Spleen (tissue), 13 donors: ENCODE measurements at places on chromosomes 2 and 18. TPM values are rescaled to one million over a fixed set of nuclear protein-coding genes. Genes with fewer than 3 reads are reported as not detected.

The NTSR2 gene
- total RNA-seq: not detected

The LDLRAD4 gene
- total RNA-seq: 34.2 TPM

The GAD1 gene
- 0.74 TPM for total RNA-seq

The GRB14 gene
- 2.2 TPM for total RNA-seq

The RAPGEF4 gene
- total RNA-seq: 1.9 TPM

The PXDN gene
- 38.7 TPM for total RNA-seq

The KCNK3 gene
- total RNA-seq: 2.5 TPM

The SAG gene
- total RNA-seq: not detected

The ZC3H15 gene
- total RNA-seq: 53.1 TPM

The HOXD12 gene
- not detected for total RNA-seq

The ANKRD39 gene
- 28.7 TPM for total RNA-seq

The NEUROD1 gene
- not detected for total RNA-seq

The RUFY4 gene
- total RNA-seq: 3.1 TPM

The TRIM43 gene
- total RNA-seq: not detected

The DSG1 gene
- total RNA-seq: not detected

The RAX gene
- total RNA-seq: not detected

The PSMA8 gene
- not detected for total RNA-seq

The REG3G gene
- total RNA-seq: not detected
